ENCODE measurements at places on chromosomes 2 and 18.

DNA sequence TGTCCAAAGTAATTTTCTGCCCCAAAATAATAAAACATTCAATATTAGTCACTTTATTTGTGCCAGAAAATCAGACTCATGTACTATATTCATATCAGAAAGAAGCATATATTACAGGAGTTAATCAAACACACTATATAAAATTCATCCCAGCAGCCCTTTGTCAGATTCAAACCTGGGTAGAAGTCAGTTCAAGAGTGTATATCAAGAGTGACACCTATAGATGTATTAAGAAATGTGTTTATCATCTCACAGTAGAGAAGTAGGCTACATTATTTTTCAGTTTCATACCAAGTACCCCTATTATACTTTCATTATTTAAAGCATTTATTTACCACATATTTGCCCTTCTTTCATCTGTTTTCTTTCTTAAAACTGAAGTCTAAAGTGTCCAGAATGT, 193.2 kb upstream of the DDX18 start:
- DNase-seq, result no peak

DNA sequence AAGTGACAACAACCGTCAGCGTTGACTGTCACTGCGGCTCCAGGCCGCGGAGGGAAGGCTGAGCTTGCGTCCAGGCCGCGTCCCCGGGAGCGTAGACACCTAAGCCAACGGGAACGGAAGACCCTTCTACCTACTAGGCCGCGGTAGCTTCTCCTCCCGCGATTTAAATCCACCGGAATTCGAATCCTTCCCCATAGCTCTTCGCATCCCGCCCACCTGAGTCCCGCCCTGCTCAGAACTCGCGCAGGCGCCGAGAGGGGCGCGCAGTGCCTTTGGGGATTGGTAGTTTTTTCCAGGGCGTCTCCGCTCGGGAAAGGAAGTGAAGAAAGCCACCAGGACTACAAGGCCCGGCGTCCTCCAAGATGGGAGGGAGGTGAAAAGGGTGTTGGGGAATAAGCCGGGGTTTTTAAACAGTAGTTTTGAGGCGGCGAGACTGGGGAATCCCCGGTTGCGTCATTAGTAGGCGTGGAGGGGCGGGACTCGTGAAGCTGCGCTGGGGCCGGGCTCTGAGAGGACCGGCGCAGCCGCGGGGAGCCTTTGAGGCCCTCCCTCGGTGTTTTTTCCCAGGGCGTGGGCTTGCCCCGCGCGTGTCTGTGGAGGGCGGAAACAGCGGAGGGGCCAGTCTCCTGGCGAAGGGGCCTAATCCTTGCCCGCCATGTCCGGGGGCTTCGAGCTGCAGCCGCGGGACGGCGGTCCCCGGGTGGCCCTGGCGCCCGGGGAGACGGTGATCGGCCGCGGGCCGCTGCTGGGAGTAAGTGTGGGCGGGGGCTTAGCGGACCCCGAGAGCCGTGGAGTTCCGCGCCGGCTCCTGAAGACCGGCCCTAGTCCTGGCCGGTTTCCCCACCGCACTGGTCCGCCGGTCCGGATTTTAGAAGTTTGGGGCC, at the start of the genes APLF and FBXO48:
TSS of gene APLF (plus strand) at position 509 of the 884 bp plus-strand sequence. CDS start at position 656, 147 bp downstream.
TSS of gene FBXO48 (minus strand) at position 218 of the 884 bp plus-strand sequence. CDS start 2,149 bp downstream, outside the sequence.
- peak; percentile 96 for DNase-seq

DNA sequence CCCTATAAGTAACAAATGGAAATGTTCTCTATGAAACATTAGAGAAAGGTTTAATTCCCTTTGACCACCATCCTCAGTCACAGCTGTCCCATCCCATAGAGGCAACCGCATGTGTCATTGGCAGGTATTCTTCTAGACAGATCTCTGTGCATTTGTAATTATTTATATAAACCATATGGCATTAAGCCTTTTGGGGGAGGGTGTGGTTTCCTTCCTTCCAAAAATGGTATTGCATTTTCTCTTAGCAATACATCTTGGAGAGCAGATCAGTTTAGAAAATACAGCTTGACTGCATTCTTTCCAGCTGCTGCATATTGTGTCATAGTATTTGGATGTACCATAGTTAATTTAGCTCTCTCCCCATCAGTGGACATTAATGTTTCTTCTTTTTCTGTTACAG, 57.7 kb downstream of the LCLAT1 start:
- no peak for DNase-seq

GRCh38 chr2:233174137-233174536, 77.3 kb upstream of the ATG16L1 start:
- no peak for DNase-seq

DNA sequence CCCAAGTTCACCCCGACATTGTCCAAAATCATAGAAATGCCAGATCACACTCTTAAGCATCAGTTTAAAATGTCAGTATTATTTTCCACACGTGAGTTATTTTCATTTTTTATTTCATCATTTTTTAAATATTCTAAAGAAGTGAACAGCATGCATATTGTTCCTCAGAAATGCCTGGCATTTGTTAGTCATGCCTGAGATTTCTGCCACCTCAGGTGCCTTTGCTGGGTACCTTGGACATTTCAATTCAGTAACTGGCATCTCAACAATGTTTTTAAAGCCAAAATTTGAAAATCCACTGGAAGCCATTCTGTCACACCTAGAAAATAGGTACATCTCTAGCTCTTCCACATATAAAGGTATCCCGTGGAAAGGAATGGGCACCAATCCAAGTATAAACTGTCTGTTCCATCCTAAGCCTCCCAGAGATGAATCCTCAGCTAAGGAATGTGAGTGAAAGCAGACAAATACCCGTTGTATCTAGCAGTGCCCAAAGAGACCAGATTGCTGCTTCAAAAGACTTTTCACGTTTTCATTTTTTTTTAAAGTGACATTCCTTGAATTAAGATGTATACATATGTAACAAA, 159.8 kb downstream of the ZNF385B start:
- DNase-seq, result no peak

- DNase-seq, result no peak
Measured at GRCh38 chr18:78587096-78587495, 392.5 kb upstream of the SALL3 start.

DNA sequence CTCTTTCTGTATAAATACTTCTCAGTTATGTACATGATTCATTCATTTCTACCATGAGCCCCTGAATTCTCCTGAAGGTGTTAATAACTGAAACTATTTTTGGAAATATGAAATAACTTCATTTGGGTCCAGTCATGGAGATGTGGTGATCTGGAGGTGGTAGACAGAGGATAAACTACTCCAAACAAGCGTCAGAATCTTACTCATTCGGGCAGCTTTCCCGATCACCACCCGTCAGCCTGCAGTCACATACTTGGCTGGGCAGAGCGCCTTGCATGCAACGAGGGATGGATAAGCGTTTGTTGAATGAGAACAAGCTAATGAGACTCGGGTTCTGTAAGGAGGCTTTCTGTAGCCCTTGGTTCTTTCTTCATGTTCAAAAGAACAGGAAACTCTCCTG, 222.7 kb downstream of the CD226 start:
- no peak for DNase-seq

DNA sequence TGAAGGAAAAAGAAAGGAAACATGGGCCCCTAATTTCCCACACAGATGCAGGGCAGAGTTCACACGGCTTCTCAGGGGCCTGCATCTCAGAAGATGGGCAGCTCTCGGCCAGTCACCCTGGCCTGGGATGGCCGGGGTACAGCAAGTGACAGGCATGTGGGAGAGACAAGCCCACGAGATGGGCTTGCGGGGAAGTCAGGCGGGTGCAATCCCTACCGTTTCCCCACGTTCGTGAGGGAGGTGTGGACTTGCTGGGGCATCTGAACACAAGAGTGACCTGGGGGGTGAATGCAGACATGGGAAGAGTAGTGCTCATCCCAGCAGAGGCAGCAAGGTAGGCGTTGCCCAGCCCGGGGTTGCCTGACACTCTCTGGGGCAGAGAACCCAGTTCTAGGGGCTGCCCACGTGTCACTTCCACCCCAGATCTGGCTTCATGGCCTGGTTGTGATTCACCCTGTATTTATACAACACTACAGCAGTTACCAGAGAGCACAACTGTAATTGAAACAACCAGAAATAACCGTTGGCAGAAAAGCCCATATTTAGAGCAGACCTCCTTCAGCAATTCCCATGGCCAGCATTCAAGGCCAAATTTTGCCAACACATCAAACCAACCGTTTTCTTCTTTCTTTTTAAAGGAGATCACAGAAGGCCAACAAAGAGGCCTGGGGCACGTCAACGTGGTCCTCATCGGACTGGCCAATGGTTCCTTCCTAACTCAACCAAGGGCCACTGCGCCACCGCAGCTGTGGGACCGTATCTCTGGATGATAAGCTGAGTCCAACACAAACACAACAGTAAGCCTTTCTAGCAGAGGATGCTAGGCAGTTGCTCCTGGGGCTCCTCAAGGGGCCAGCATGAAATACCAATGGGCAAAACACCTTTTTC, 58.4 kb downstream of the PARD6G start:
- DNase-seq, result no peak

DNA sequence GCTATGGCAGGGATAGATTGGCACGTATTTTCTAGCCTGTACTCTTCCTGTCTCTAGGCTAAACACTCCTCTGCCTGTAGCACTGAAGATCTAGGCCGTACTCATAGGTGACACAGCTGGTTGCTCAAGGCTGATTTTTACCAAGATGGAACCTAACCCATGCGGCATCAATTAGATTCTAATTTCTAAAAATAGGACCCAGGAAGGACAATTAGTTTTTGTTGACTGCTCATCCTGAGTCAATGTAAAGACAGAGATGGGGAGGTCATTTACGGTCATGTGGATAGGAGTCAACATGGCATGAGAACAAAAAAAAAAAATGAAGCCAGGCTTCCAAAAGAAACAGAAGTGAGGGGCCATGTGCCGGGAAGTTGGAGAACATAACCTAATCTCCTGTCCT, 360.7 kb upstream of the ETAA1 start:
- no peak for DNase-seq

- DNase-seq, result no peak
Measured at GRCh38 chr2:144249035-144249637, 270.8 kb downstream of the ZEB2 start.

- DNase-seq, result no peak
Measured at GRCh38 chr2:39898934-39899333, 119.9 kb upstream of the THUMPD2 start.

- DNase-seq, result no peak
Measured at GRCh38 chr2:54054271-54054670, 61.1 kb upstream of the ACYP2 start.

- DNase-seq, result no peak
Measured at GRCh38 chr2:219344751-219345430, 12.3 kb upstream of the RESP18 start.

- no peak for DNase-seq
Measured at GRCh38 chr2:233706720-233707119, 6.0 kb upstream of the UGT1A5 start.

- DNase-seq, result no peak
Measured at GRCh38 chr2:69253611-69254301, 133.3 kb downstream of the GFPT1 start.

DNA sequence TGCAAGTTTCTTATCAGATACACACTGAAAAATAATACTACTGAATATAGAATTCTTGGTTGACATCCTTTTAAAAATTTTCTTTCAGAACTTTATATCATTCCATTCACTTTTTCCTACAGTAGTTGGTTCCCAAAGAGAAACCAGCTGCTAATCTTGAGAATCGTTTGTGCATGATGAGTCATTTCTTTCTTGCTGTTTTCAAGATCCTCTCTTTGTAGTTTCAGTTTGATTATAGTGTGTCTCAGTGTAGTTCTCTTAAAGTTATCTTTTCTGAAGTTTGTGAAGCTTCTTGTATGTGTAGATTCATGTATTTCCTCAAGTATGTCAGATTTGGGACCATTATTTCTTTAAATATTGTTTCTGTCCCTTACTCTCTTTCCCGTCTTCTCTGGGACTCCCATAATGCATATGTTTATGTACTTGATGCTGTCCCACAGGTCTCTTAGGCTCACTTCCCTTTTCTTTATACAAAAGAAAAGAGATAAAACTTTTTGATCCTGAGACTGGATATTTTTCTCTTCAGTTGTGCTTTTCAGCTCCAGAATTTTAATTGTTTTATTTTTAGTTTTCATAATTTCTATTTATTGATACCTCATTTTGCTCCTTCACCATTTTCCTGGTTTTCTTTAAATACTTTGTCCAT, 801.0 kb downstream of the TDRD15 start:
- no peak for DNase-seq

DNA sequence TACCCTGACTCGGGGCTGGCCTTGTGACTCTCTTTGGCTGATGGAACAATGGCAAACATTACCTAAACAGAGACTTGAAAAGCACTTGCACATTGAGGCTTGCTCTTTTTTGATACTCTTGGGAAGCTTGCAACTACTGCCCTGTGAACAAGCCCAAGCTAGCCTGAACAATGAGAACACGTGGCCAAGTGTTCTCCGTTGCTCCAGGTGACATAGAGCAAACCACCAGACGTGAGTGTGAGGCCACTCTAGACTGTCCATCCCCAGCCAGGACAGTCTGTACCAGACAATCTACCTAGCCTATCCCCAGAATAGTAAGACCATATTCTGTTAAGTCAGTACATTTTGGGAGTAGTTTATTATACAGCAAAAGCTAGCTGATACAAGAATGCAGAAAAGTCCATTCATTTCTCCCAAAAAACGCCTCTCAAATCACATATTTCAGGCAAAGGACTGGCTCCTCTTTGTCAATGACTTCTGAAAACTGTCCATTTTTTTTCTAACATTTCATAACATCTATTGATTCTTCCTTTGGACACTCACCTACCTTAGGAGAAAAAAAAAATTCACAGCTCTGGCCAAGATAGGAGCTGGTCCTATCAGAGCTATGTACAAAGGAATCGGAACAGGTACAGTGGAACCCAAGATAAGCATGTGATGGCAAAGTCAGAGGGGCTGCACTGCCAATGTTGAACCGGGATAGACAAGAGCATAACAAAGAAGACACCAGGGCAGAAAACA, 142.1 kb upstream of the PKDCC start:
- no peak for DNase-seq

DNA sequence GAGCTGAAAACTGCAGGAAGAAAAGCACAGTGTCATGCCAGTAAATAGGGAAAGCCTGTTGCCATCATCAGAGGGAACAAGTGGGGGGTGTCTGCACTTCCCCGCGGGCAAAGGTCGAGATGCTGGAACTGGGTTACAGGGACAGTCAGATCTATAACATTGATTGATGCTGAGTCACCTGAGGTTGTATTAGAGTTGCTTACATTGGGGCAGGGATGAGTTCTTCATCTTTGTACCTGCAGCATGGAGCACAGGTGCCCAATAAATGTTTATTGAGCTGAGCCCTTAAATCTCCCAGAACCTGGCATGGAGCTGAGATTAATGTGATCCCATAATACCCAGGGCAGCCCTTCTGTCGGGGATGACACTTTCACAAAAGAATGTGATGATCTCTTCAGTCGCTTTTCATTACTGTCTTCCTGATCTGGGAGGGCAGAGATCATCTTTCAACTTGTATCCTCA, 5.9 kb upstream of the RNF152 start:
- no peak for DNase-seq

All from stimulated activated CD8-positive, alpha-beta memory T cell treated with anti-CD3 and anti-CD28 coated beads, Interleukin-4, amount 100 ng/mL, for 1 hour (primary cell).